ENCODE measurements at places on chromosomes 12 and 14. TPM values are rescaled to one million over a fixed set of nuclear protein-coding genes. Genes with fewer than 3 reads are reported as not detected.

Gene SERPINA6
- not detected for total RNA-seq

Gene KRT8
- 13.4 TPM for total RNA-seq

Gene SLCO1C1
- total RNA-seq, result not detected

Gene RDH16
- 0.14 TPM for total RNA-seq

Gene CLECL1
- total RNA-seq, result not detected
